ENCODE measurements at places on chromosomes 2 and 18.
A peak's percentile ranks its signal among the peaks of the same experiment; 100 is the strongest.

GRCh38 chr18:79928563-79928960 is 22.9 kb downstream of the SLC66A2 start:
- DNase-seq, result no peak

DNA sequence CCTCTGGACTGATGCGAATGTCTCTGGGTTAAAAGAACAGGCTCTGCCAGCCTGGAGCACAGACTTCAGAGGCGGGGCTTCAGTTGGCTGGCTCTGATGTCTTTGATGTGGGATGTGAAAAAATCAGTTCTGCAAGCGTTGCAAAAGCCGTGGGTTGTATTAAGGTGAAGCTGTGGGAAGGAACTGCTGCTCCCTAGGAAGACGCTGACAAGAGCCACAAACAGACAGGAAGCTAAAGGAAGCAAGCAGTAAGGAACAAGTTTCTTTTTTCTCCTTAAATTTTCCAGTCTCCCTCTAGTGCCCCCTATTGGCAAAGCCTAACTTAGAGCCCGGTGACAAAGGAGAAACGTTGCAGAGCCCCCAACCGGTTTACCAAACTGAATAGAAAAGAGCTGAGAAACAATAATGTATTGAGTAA is 239.0 kb downstream of the CCDC178 start:
- DNase-seq, result peak; percentile 11

- DNase-seq, result peak; percentile 71
Observed at GRCh38 chr18:56748698-56749268, 97.6 kb downstream of the WDR7 start.

GRCh38 chr2:9308186-9308955 is 101.8 kb downstream of the ASAP2 start:
- peak; percentile 46 for DNase-seq

- peak; percentile 55 for DNase-seq
Observed at GRCh38 chr2:84631047-84631446, 114.7 kb downstream of the DNAH6 start.
